ENCODE measurements at places on chromosomes 11 and 22.

DNA sequence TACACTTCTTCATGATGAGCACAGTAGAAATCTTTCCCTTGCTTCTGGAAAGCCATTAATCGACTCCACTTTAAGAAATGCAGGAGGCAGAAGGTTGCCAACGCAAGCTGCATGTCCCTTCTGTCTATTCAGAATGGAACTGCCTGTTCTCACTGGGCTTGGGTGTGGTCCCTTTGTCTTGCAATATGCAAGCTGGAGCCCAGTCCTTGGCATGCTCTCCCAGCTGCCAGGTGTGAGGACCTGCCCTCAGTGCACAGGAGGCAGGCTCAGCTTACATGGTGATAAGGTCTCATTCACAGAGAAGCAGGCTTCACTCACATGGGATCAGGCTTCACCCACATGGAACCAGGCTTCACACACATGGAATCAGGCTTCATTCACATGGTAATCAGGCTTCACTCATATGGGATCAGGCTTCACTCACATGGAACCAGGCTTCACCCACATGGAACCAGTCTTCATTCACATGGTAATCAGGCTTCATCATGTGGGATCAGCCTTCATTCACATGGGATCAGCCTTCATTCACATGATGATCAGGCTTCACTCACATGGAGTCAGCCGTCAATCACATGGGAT is 59.2 kb upstream of the USP47 start:
- DNase-seq: no peak

DNA sequence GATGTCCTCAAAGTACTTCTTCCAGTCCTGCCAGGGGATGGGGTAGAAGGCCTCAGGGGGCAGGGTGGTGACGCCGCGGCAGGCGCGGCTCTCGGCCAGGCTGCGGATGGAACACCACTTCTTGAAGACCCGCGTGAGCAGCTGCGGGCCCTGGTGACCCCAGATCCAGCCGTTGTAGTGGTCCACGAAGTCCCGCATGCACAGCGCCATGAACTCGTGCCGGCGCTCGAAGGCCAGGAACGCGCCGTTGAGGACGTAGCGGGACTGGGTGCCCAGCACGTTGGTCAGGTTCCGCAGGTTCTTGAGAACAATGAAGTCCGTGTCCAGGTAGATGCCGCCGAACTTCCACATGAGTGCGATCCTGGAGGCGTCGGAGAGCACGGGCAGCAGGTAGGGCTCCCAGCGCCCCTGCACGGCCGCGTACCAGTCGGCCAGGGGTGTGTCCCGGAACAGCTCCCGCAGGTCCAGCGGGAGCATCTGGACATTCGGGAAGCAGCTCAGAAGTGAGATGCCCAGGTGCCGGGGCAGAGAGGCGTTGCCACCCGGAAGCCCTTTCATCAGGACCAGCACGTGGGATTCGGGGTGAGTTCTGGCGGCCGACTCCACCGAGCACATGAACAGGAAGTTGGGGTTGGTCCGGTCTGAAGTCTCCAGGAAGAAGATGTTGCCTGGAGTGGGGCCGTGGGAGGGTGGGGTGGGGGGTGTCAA is 27.5 kb downstream of the A4GALT start:
- DNase-seq: peak; percentile 51

DNA sequence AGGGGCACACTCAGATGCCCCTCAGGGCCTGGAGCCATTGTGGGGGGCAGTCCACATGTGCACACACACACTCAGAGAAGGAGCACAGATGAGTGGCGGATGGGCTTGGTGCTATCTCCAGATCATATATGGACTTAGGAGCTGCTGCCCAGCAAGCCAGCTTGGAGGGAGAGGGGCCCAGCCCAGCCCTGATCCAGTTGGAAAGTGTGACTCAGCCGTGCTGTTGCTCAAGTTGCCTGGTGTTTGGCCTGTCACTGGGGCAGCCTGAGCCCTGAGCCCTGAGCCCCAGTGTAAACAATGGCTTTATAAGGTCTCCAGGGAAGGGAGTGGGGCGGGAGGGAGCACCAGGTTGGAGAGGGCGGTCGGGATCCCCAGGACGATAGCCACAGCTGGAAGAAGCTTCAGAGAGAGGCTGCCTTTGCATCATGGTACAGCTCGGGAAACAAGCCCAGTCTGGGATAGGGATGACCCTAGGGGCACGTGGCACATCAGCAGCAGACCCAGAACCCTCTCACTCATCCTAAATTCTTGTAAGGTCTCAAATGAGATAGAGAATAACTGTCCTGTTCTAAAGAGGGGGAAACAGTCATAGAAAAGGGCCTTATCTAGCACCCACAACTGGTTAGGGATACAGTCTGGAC is 4.8 kb downstream of the SELENOM start:
- peak; percentile 88 for DNase-seq

- DNase-seq: peak; percentile 66
Measured at GRCh38 chr11:64152841-64153691, 12.8 kb downstream of the MACROD1 start.

GRCh38 chr22:43152003-43152356 is 621 bp downstream of the TSPO start:
- no peak for DNase-seq

DNA sequence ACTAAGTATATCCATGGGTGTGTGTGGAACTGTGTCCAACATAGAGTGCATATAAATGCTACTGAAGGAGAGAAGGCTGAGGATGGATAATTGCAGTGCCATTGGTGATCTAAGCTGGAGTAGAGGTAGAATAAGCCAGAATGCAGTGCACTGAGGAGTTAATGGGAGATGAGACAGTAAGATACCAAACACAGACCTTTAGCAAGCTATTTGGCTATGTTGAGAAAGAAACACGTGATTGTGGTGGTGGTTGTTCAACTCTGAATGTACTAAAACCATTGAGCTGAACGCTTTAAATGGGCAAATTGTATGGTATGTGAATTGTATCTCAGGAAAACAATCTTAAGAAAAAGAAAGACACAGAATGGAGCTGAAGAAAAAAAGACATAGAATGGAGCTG is 22.8 kb downstream of the JAML start:
- no peak for DNase-seq

- no peak for DNase-seq
Measured at GRCh38 chr11:26944866-26945664, 48.8 kb upstream of the FIBIN start.

DNA sequence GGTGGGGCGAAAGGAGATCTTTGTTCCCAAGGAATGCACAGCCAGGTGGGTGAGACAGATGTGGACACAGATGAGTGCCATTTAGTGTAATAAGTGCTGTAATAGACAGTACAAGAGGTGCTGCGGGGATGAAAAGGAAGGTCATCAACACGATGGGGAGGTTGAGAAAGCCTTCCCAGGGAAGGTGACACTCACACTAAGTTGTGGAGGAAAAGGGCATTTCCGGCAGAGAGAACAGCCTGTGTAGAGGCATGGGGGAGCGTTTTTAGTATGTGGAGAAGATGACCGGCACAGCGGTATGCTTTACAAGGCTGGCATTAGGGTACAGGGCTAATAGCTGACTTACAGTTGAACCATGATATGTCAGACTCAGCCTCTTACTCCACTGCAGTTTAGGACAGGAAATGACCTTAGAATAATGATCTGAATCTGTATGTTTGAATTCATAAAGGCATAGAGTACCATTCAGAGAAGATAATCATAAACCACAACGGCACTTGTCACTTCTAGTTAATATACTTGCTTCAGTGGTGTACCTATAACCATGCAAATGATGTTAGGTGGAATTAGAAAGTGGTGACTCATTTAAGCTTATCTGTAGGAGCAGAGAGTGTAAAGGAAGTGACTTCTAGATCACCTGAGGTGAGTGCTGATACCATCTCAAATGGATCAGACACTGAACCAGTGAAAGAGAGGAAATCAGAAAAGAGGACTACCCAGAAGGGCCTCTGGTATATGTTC is 60.6 kb downstream of the FAM83F start:
- no peak for DNase-seq

All from right cardiac atrium (tissue), 5 donors.